ENCODE measurements at places on chromosomes 4 and X. TPM values are rescaled to one million over a fixed set of nuclear protein-coding genes. Genes with fewer than 3 reads are reported as not detected.

EVC2 gene
- 2.2 TPM for polyA plus RNA-seq

GYPA gene
- polyA plus RNA-seq = not detected

DACH2 gene
- polyA plus RNA-seq = not detected

DNA sequence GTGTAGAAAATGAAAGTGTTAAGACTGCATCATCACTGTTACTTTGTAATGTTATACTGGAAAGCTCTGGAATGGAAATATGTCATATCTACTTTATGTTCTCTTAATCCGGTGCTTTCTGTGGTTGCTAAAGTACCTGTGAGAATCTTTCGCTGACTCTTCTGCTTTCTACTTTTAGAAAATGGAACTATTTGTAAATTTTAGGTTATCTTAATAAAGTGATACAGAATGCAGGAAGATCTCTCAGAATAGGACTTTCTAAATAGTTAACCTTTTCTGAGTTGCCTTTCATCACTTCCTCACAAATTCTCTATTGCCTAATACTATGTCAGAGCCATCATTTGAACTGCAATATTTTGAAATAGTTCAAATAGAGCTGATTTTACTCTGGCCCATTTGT, 69.3 kb downstream of the BMP2K start:
- DNase-seq = no peak

DNA sequence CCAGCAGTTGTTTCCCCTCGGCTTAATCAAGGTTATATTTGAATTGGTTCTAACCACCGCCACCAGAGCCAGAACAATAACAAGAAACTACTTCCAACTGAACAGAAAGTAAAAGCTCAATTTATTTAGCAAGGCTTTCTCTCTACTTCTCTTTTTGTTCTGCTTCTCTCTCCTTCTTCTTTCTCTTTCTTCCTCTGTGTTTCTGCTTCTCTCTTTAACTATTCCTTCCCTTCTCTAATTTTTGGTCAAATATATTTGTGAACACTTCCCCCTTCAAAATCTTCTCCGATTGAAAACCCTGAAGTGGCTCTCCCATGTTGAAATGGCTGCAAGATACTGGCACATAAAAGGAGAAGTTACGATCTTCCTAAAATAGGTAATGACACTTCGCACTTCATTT, 1195.9 kb upstream of the PRKX start:
- no peak for DNase-seq

DNA sequence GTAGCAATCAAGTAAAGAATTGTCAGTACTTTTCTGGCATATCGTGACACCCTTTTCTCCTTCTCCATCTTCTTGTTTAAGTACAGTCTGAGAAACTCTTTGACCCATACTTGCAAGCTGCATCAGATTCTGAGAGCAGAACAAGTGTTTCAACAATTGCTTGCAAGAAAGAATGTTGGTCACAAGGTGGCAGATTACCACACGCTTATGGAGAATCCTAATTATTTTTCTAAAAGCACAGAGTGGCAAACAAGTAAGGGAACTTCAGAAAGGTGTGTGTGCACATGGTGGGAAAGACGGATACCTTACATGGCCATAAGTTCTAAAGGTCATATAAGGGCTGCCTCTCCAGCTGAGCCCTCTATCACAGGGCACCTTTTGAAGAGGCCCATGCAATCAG, 136.4 kb upstream of the FGF13 start:
- no peak for DNase-seq

DNA sequence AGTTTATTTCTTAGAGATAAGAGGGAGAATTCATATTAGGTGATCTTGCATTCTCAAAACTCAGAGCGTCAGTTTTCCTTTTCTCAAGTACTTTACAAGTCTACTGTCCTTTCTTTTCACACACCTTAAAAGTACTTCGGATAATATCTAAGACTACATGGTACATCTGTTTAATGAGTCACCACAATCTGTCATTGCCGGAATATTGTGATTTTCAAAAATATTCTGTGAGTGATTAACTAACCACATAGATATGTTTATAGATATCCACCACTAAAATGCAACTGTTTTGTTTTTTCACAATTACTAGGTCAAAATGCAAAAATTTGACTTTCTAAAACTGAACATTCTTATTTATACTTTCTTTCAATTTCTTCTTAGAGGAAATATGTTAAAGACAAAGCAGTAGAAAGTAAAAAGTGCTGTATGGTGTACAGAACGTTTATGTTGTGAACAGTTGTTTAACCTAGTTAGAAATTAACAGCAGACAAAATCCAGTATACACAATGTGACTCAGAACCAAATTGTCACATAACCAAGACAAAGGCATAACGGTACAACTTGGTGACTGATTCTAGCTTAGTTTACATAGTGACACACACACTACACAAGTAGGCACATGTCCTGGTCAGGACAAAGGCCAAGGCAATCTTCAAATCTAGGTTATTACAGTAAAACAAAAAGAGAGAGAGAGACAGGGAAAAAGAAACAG, 482.9 kb downstream of the NAF1 start:
- no peak for DNase-seq

GRCh38 chr4:74755486-74755885, 38.8 kb downstream of the BTC start:
- DNase-seq = no peak
